ENCODE measurements at places on chromosomes 2 and 18. TPM values are rescaled to one million over a fixed set of nuclear protein-coding genes. Genes with fewer than 3 reads are reported as not detected.

ADRA2B gene
- not detected for polyA plus RNA-seq

NYAP2 gene
- not detected for polyA plus RNA-seq

ESPNL gene
- 0.45 TPM for polyA plus RNA-seq

TTR gene
- polyA plus RNA-seq = 510 TPM

CRYGD gene
- not detected for polyA plus RNA-seq

MTX2 gene
- 41.7 TPM for polyA plus RNA-seq

REG3G gene
- polyA plus RNA-seq = not detected

CLEC4F gene
- 0.12 TPM for polyA plus RNA-seq

FOXI3 gene
- polyA plus RNA-seq = not detected

UGT1A4 gene
- not detected for polyA plus RNA-seq

IL36A gene
- not detected for polyA plus RNA-seq

GRCh38 chr18:29749704-29750103 is 1292.8 kb downstream of the DSC3 start:
- no peak for DNase-seq

GRCh38 chr2:64646007-64646880 is 7.5 kb downstream of the SERTAD2 start:
- DNase-seq = peak; percentile 63

DNA sequence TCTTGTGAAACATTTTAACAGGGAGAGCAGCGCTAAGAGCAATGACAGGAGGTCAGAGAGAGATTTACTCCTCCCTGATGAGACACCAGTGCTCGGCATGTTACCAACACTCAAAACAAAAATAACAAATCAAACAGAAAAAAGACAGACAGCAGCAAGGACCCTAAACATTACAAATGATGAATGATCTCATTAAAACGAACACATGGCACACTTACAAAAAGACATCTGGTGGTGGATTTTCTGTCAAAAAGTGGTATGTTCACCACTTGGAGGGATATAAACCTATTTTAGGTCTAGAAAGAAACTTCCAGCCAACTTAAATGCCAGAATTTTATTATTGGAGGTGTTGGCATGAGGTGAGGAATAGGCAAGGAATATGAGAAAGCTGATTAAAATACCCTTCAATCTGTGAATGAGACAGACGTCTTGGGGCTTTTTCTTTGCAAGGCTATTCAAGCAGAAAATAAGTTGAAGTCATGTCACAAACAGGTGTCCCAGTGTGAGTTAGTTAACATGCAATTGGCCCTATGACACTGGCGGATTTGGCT is 112.8 kb downstream of the PRELID3A start:
- no peak for DNase-seq

GRCh38 chr18:7482342-7482741 is 84.8 kb upstream of the PTPRM start:
- DNase-seq = no peak

DNA sequence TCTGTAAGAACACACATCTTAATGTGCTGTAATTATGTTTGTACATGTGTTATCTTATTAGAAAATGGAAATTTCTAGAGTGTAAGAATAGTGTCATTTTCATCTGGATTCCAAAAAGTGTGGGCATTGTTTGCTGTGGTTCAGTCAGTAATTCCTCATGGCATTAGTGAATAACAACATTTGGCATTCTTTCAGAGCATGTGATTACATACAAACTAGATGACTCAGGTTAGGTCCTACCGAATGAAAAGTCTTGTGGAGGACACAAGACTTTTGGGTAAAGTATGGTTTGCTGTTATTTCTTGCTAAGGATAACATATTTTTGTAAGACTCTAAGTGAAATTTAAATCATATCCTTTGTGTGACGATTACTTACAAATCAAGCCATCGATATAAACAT is 593.1 kb upstream of the NRXN1 start:
- no peak for DNase-seq

- DNase-seq = no peak
Measured at GRCh38 chr2:237345891-237346640, 67.9 kb downstream of the COL6A3 start.

GRCh38 chr18:31731628-31732027 is 29.1 kb downstream of the SLC25A52 start:
- DNase-seq = no peak

GRCh38 chr2:33131111-33131510 is 184.4 kb downstream of the LTBP1 start:
- no peak for DNase-seq

DNA sequence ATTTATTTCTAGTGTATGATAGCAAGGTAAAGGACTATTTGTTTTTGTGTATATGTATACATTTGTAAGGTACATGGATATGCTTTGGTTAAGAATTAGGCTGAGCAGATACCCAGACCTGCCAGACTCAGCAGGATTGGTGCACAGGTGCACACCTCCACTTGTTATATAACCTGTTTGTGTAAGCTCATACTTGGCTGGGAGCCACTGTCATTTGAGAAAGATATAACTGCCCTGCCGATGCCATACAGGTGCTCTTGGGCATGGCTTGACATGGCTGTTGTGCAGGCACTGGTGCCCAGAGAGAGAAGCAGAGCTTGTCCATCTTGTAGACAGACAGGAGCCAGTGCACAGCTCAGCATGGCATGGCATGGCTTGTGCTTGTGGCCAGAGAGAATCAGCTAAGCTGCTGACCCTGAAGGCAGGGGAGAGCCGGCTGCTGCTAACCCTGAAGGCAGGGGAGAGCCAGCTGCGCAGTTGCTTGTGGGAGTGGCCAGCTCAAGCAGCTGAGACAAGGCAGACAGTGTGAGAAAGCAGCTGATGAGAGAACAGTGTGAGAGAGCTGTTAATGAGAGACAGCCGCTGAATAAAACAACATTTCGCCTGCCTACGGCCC is 136.5 kb downstream of the RNF144A start:
- no peak for DNase-seq

- no peak for DNase-seq
Measured at GRCh38 chr2:152720794-152721193, 2.4 kb downstream of the ARL6IP6 start.

- DNase-seq = peak; percentile 76
Measured at GRCh38 chr2:64606479-64607363, 47.0 kb downstream of the SERTAD2 start.

- DNase-seq = no peak
Measured at GRCh38 chr2:231334179-231334930, 61.2 kb upstream of the B3GNT7 start.

DNA sequence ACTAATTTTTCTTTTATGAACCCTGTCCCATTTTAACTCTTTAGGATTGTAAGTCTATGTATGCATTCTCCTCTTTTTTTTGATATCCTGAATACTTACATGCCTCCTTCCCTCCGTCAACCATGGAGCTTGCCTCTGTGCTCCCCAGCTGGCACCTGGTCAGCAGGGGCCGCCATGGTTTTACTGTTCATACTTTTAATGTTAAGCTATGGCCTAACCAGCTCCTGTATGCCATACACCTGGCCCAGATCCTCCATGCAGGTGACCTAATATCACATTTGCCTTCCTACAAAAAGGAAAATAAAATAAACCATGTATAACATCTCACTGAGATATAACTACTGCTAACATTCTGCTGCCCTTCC is 283.1 kb upstream of the TRIB2 start:
- DNase-seq = no peak

DNA sequence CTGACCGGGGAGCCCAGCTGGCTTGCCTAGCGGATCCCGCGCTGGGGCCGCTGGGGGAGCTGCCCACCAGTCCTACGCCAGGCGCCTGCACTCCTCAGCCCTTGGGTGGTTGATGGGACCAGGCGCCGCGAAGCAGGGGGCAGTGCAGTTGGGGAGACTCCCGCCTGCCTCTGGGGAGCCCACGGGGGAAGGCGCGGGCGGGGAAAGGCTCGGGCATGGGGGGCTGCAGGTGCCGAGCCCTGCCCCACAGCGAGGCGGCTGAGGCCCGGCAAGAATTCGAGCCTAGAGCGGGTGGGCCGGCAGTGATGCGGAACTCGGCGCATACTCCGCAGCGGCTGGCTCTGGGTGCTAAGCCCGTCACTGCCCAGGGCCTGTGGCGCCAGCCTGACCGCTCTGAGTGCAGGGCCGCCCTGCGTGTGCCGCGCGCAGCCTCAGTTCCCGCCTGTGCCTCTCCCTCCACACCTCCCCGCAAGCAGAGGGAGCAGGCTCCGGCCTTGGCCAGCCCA is 249.1 kb upstream of the TEKT4 start:
- no peak for DNase-seq
